Activated T-helper 1 cell treated with Interleukin-2 at 50 U/mL for 16 hours (primary cell): ENCODE measurements at places on chromosomes 12 and 14.
A peak's percentile ranks its signal among the peaks of the same experiment; 100 is the strongest.

DNA sequence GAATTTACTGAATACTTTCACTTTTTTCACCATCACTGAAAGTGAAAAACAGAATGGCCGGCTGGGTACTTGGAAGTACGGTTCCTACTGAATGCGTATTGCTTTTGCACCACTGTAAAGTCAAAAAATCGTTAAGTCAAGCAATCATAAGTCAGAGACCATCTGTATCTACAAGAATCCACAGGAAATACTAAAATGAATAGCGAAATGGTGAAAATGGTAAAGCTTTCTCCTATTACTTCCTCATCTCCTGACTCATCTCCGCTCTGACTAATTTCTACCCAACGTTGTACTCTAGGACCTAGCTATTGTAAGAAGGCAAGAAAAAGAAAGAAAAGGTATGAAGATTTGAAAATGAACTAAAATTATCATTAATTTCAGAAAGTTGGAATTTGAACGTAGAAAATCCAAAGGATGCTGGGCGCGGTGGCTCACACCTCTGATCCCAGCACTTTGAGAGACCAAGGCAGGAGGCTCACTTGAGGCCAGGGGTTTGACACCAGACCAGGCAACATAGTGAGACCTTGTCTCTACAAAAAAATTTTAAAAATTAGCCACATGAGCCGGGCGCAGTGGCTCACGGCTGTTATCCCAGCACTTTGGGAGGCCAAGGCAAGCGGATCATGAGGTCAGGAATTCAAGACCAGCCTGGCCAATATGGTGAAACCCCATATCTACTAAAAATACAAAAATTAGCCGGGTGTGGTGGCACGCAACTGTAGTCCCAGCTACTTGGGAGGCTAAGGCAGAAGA, 5.3 kb upstream of the CDCA4 start:
- no peak for DNase-seq

DNA sequence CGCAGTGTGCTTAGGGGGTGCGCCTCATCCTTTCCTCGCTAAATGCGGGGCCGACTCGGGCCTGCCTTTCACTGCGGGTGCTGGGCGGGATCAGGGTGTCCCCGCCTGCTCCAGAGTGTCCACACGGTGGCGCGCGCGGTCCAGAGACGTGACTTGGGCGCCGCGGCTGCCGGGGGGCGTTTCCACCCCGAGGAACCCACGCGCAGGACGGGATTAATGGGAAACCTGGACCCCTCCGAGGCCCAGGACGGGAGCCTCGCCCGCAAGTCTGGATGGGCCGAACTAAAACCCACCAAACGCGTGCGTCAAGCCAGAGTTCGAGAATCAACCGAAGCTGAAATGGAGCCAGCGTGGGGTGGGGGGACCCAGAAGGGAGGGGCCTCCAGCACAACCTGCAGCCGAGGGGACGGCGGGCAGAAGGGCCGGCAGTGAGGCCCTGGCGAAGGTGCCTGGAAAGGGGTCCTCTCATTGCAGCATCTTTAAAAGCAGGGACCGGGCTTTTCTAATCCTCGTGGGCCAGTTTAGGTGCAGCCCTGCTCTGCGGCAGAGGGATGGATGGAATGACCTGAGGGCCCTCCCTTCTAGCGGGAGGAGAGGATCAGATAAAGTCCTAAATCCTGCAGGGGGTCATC, 93.3 kb downstream of the NINJ2 start:
- DNase-seq, result peak; percentile 72

GRCh38 chr12:63093711-63094110, 57.3 kb downstream of the AVPR1A start:
- no peak for DNase-seq

DNA sequence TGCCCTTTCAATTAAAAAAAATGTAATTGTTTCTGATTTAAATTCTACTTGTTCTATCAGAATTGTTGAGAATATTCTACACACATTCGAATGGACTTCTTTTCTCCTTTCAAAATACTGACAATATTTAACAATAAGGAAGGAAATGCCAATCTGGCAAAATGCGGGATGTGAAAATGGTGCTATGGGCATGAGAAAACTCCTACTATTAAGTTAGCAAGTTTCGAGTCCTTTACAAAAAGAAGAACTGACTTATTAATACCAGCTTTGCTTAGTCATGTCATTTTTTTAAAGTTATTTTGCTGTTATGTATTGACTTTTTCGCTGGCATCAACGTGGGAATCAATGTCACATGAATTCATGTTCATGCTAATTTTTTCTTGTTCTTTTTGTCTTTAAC, 31.7 kb upstream of the ARL1 start:
- no peak for DNase-seq

- no peak for DNase-seq
Measured at GRCh38 chr12:114812858-114813761, 129.1 kb upstream of the TBX3 start.

GRCh38 chr14:89654998-89655397, 238.0 kb upstream of the FOXN3 start:
- DNase-seq, result no peak

DNA sequence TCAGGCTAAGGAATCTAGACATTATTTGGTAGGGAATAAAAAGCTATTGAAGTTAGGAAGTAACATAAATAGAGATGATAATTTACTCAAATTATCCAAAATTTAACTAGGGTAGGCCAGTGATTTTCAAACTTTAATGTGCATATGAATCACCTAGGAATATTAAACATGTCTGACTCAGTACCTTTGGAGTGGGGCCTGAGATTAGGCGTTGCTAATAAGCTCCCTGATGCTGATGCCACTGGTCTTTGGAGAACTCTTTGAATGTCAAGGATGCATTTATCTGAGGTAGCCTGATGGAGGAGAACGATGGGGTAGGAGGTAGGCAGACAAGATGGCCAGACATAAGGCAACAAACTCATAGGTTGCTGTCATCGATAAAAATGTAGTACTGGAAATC, 33.2 kb downstream of the EFCAB11 start:
- DNase-seq, result no peak

- DNase-seq, result no peak
Measured at GRCh38 chr12:117034249-117034648, 65.0 kb downstream of the TESC start.

GRCh38 chr12:65868133-65868705, 43.9 kb downstream of the HMGA2 start:
- no peak for DNase-seq

DNA sequence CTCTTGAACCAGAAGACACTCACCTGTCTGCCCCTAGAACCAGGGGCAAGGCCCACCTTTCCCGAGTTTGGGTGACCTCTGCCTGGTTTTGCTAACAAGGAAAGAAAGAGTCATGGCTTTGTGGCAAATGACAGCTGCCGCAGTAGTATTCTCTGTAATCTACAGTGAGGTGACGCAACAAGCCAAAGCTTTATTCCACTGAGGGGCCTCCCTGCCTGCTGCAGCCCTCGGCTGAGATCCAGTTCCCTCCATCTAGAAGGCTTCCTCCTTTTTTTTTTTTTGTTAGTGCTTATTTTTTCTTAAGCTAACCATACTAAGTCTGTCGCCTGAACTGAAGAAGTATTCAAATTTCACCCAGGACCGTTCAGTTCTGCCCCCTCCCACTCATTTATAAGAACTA, 142.3 kb upstream of the TMCC3 start:
- no peak for DNase-seq

GRCh38 chr12:12086362-12086761, 15.6 kb downstream of the BCL2L14 start:
- DNase-seq, result no peak

DNA sequence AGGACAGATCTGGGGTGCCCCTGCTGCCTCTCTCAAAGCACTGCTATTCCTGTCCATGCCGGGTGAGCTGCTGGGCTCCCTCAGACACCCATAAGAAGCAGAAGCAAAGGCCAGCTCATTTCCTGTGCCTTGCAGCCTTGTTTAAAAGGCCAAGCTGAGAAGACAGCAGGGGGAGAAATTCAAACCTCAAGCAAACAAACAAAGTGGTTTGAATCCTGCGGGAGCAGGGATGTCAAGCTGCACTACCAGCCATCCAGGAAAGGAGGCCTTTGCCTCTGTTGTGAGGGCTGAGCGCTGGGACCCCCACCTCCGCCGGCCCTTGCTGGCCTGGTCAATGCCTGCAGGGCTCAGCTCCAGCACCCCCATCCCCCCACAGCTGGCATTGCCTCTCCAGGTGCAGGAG, 176.5 kb downstream of the PIWIL1 start:
- no peak for DNase-seq

DNA sequence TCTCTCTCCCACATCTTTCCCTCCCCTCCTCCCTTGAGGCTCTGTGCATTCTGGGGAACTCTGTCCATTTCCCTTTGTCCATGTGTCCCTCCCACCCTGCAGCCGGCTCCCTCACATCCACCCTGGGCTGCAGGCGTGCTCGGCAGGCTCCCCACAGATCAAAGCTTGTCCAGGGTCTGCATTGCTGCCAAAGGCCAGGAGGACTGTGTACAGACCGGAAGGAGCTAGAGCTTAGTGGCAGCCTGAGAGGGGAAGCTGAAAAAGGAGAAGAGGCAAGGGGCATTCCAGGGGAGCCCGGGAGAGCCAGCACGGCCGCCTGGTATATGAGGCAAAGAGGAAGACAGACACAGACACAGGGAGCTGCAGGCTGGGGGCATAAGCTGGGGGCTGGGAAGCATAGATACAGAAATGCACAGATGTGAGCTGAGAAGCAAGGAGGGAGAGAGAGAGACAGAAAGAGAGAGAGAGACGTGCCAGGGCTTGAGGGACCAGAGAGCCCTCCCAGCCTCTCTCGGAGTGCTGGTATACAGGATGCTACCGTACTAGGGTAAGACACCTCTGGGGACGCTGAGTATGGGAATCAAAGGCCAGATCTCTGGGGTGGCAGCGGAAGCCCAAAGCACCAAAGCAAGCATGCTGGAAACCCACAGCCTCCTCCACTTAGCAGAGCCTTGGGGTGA, 3.3 kb downstream of the CD4 start:
- DNase-seq, result no peak

DNA sequence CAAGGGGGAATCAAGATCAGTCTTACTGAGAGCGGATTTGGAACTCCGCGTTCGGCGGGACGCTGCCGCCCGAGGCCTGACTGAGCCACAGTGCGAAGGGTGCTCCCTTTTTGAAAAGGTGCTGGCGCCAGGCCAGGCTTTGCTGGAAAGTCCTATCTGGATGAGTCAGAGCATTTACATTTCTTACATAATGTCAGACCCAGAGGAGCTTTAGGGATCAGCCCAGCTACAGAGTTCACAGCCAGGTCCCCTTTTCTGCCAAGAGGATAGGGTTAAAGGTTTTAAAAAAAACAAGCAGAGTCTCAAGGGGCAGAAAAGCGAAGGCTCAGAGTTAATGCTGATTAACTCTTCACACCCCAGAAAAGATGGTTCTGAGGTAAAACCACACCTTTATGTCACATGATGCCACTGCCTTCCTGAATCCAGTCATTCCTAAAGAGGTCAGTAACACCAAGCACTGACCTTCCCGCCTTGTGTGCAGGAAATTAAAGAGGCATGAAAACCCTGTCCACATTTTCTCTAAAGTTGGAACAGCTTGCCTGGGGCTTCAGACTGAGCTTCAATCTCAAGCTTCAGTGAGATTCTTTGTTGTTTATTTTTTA, 11.7 kb upstream of the FBXL14 start:
- no peak for DNase-seq

- DNase-seq, result no peak
Measured at GRCh38 chr12:131223791-131224225, 270.1 kb downstream of the ADGRD1 start.

DNA sequence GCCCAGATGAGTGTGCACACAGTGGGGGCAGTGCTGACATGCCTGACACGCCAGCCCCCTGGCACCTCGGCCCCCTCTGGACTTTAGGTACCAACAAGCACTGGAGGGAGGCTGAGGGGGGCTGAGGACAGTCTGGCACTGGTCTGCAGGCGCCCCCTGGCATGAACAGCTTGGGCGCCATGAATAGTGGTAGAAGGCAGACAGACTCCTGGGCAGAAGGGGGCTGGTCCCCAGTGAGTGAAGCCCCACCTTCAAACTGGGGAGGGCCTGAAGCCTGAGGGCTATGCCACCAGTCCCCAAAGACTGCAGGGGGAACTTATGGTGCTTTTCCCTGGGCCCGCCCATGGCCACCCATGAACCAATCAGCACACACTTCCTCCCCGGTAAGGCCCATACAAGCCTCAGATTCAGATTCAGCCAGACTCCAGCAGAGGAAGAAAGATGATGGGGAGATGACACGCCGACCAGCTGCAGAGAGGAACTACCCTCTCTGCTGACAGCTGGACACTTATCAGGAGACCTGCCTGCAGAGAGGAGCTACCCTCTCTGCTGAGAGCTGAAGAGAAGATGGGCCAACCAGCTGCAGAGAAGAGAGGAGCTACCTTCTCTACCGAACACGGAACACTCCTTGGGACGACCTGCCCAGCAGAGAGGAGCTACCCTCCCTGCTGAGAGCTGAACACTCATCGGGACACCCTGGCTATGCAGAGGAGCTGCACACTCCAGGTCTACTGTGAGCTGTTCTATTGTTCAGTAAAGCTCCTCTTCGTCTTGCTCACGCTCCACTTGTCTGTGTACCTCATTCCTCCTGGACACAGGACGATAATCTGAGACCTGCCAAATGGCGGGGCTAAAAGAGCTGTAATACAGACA, 324.5 kb downstream of the PCNX1 start:
- no peak for DNase-seq

GRCh38 chr14:77045238-77046162, 17.0 kb upstream of the IRF2BPL start:
- no peak for DNase-seq

GRCh38 chr12:20477255-20477654, 108.9 kb downstream of the PDE3A start:
- DNase-seq, result no peak

GRCh38 chr12:56670836-56671235, 17.2 kb downstream of the PTGES3 start:
- DNase-seq, result no peak

DNA sequence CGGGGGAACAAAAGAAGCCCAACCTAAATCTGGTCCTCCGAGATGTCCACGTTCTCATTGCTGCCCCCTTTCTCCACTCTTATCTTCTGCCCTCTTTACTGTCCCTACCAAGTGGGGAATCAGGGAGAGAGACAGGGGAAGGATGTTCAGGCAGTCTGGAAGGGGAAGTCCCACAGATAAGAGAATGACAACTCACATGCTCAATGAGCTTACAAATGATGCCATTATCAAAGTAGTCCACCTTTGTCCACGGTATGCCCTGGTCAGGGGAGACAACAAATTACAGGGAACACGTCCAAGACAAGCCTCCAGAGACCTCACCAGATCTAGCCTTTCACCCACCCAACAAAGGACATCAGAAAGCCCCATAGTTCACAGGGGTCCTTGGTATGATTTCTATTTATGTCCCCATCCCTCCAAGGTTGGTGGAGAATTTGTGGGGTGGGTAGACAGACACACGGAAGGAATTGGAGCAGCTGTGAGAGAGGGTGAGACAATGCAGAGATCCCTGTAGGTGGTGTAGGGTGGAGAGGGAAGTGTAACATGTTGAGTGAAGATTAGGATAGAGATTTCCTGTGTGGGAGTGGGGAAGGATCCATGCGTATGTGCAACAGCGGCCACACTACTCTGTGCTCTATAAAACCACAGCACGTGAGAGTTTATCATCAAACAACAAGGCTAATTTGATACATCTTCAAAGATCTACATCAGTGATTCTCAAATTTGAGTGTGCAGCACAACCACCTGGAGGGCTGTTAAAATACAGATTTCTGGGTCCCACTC, 10.7 kb downstream of the MYO1A start:
- DNase-seq, result no peak

- peak; percentile 20 for DNase-seq
Measured at GRCh38 chr12:131808744-131809371, 19.3 kb upstream of the MMP17 start.
